CD4-positive, alpha-beta T cell treated with Interleukin-15 for 4 hours (primary cell): ENCODE measurements at places on chromosomes 6 and 20.

DNA sequence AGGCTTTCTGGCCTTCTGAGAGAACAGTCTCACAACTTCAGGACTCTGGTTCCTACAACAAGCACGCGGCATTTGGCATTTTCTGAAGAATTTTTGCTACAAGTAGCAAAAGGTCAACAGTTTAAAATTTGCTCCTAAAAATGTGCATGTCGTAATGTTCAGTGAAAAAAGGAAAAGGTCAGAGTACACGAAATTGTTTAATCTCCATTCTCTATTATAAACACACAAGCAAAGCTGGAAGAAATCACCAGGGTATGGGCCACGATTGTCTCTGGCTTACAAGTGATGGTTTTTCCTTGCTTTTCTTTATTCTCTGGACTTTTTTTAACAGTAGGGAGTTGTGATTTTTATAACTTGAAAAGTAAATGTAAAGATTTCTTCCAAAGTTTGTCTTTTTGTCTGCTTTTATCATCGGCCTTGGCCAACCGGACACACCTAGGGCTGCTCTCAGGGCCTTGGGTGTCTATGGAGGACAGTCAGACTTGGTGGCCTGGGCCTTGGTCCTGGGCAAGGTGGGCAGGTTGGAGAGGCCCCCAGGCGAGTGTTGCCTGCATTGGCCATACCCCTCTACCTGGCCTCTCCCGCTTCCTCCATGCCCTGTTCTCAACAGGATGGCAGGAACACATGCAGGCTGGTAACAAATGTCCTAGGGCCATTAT, 32.4 kb downstream of the PLEKHG1 start:
- no peak for DNase-seq

GRCh38 chr6:44224965-44225305, 1.5 kb downstream of the SLC29A1 start:
- no peak for DNase-seq

DNA sequence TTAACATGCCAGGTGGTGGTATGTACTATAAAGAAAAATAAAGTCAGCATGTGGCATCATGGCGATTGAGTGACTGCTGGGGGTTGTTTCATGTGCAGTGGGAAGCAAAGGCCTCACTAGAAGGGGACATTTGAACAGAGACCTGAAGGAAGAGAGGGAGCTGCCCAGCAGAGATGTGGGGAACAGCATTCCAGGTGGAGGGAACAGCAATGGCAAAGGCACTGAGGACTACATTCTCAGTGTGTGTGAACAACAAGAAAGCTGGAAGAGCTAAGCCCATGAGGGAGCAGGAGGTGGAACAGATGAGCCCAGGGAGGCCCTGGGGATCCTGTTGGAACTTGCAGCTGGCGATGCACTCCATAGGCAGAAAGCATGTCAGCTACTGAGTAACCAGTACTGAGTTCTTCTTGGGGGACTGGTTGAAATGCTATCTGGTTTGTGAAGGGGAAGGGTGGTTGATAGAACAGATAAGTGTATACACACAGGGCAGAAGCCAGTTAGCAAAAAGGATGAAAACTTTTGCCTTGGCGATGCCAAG, 29.2 kb downstream of the NOX3 start:
- no peak for DNase-seq

- no peak for DNase-seq
Observed at GRCh38 chr6:74851596-74851995, 354.3 kb downstream of the COL12A1 start.

DNA sequence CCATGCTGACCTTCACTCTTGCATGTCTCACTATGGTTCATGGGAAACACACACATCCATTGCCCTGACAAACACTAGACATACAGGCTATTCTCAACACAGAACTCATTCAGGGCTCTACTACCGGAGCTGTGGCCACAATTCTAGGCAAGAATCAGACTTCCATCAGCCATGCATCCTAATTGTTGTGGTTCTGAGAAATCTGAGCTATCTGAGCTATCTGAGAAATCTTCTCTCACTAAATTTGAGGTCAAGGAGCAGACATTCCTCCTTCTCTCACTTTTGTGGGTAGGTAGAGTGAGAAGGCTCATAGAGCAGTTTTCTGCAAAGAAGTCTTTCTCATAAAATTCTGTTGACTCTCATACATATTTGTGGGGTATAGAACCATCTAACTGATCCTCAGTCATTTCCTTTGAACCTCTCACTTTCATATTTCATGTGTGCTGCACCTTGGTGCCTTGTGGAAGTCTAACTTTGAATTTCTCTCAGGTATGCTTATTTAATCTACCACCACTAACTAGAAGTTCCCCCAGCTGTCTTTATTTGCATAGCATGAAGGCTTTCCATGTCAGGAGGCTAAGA, 43.6 kb downstream of the ADGRF1 start:
- no peak for DNase-seq

- DNase-seq, result peak; percentile 41
Observed at GRCh38 chr20:46520976-46521579, 7.7 kb upstream of the ZNF334 start.

DNA sequence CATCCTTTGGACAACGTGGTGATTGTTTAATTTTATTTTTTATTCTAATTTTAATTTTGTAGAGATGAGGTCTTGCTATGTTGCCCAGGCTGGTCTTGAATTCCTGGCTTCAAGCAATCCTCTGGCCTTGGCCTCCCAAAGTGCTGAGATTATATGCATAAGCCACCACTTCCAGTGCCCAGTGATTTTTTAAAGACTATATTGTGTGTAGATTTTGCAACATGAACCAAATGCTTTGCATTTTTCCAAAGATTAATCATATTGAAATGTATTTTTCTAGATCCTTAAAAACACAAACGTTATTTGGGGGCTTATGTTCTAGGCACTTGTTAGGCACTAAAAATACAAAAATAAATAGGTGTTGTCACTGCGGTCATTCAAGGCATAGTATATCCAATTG, 117.6 kb upstream of the CCN2 start:
- no peak for DNase-seq

- no peak for DNase-seq
Observed at GRCh38 chr6:13146442-13146841, 181.9 kb downstream of the TBC1D7 start.

- peak; percentile 36 for DNase-seq
Observed at GRCh38 chr6:83221889-83222479, 28.8 kb downstream of the RWDD2A start.

- no peak for DNase-seq
Observed at GRCh38 chr6:49744259-49744658, at the start of gene CRISP3. Gene CRISP3 (minus strand): TSS chr6:49744388. CDS start chr6:49744367, 21 bp downstream.

- no peak for DNase-seq
Observed at GRCh38 chr6:134238006-134238405, 79.9 kb downstream of the SGK1 start.

DNA sequence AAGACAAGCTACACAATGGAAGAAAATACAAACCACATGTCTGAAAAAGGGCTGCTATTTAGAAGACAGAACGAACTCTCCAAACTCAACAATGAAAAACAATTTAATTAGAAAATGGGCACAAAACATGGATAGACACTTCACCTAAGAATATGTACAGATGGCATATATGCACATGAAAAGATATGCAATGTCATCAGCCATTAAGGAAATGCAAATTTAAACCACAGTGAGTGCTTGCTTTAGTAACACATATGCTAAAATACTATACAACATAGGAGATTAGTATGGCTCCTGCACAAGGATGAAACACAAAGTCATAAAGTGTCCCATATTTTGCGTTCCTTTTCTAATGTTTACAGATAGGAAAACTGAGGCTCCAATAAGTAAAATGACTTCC, 60.4 kb upstream of the FAM83B start:
- DNase-seq, result no peak

DNA sequence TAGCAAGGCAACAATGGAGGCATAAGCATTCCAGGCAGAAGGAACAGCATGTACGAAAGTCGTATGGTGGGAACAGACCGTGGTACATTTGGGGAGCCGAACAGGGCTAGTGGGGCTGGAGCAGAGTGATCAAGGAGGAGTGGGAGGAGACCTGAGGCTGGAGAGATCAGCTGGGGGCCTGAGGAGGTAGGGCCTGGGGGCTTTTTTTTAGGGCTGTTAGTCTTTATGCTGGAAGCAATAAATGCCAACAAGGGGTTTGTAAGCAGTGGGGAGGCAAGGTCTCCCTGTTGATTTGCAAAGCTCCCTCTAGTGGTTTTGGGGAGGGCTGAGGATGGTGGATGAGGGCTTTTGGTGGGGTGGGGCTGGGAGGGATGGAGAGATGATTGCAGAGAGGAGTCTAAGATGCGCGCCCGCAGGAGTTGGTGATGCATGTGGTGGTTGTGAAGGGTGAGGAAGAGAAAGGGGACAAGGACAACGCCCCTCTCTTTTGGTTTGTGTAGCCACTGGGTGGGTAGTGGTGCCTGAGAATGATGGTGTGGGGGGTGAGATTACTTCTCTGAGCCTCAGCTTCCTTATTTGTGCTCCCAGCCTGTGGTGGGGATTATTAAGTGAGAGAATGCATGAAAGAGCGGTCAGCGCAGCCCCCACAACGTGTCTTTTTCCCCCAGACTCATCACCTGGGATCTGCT, 74.1 kb upstream of the TOX2 start:
- DNase-seq, result peak; percentile 25

DNA sequence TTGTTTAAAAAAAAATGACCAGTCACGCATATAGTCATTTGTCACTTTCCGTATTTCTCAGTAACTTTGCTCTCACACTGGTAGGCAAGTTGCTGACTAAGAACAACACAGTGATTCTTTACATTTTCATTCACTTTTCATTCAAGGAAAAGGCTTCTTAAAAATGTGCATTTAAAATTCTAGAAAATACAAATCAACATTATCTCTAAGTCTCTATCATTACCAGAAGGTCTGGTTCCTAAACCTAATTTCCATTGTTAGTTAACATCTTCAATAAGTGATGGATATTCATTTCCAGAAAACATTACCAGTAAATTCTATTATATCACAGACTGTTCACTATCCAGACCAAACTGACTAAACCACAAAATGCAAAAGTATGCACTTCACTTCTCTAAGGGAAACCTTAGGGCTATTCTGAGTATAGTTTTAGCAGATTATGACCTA, 115.3 kb downstream of the AHI1 start:
- DNase-seq, result no peak

- no peak for DNase-seq
Observed at GRCh38 chr20:29741594-29741893, 1515.9 kb upstream of the DEFB115 start.

- DNase-seq, result no peak
Observed at GRCh38 chr6:36642913-36643817, 35.3 kb upstream of the CDKN1A start.

- DNase-seq, result no peak
Observed at GRCh38 chr6:102039441-102039840, 645.9 kb downstream of the GRIK2 start.
